SK-N-DZ (cell line): ENCODE measurements at places on chromosomes 5 and 9.
A peak's percentile ranks its signal among the peaks of the same experiment; 100 is the strongest.

DNA sequence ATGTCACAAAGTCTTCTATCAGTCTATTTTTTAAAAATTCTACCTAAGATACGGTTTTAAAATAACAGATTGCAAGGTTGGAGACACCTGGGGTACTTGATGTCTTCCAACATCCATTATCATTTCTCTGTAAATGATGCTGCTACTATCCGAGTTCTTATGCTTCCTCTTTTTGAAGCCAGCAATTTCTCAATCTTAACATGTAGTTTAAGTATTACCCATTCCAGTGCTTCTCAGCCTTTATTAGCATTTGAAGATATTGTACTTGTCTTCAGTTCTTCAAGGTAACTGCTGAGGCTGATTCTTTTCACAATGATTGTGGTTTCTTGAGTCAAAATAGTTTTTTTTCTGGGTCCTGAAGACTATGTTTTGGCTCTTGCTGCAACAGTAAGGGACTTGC lies 96.4 kb upstream of the SELENOP start:
- DNase-seq, result no peak

- no peak for DNase-seq
These were observed 72.2 kb downstream of the MED27 start for GRCh38 chr9:132007371-132008025.

- no peak for DNase-seq
These were observed 26.0 kb downstream of the JAKMIP2 start for GRCh38 chr5:147756566-147756965.

DNA sequence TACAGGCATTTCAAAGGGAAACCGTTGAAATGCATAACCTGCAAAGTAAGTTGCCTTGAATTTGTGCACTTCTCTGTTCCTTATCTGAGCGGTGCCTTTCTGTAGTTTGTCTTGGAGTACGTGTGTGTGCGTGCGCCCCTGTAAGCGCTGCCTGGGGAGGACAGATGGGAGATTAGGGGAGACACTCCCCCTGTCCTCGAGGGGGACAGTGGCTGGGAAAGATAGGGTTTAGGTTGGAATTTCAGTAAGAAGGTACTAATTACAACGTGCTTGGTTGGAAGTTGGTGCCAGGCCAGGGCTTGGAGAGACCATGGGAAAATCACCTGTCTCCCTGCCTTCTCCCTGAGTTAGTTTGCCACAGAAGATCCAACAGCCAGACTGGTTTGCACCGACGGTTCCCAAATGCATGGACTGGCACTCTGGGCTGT lies 73.2 kb downstream of the PIK3R1 start:
- DNase-seq, result no peak

DNA sequence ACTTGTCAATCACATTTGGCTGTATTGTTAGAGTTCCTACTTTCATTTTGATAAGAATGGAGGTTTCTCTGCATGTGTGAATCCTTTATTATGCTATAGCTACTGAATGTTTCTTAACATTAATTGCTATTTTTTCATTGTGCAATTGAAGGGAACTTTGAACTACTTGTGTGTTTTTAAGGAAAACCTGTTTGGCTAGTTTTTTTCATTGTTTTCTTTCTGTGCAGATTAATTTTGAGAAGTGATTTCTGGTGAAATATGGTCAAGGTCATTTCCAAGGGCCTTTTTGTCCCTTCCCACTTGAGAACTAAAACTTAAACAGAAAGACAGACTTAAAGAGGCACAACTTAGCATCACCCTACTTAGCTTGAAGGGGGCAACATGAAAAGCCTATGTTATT lies 1309.2 kb upstream of the WWC1 start:
- DNase-seq, result no peak

DNA sequence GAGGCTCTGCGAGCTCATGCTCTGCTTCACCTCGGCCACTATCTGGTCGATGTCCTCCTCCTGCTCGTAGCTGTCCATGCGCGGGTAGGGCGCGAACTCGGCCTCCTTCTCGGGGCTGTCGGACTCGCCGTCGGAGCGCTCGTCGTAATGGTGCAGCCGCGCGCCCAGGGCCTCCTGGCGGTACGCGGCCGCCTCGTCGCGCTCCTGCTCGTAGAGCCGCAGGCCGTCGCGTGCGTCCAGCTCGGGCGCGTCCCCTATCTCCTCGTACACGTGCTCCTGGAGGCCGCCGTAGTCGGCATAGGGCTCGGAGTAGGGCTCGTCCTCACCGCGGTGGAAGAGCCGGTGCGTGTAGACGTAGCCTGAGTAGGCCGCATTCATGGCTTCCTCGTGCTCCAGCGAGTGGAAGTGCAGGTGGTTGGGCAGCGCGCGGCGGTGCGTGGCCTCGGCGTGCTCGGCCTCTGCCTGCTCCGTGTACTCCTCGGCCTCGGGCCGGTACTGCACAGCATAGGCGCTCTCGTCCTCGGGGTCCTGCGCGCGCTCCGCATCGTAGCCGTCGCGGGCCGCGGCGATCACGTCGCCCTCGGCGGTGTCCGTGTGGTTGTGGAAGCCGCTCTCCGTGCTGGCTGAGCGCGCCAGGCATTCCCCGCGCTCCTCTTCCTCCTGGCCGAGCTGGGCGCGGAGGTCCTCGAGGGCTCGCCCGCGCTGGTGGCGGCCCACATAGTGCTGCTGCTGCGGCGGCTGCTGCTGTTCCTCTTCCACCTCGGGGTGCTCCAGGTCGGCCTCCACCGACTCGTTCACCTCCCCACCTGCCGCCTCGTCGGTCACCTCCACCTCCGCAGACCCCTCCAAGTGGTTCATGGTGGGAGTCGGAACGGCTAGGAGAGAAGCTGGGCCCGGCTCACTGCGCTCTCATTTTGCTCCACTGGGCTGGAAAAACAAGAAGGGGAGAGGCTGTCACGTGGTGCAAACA lies 155.5 kb downstream of the APBA1 start:
- no peak for DNase-seq

DNA sequence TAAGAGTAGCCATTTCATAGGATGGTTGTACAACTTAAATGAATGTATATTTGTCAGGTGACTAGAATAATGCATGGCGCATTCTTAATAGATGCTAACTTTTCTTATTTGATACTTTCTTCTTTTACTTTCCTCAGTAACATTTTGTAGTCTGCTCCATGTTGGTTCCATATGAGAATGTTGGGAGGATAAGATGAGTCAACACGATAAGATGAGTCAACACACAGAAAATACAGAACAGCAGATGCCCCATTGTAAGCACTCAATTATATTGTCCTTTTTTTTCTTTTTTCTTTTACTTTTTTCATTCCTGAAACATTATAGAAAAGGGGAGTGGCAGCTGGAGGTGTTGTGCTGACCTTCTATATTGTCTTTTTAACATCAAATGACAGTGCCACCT lies 92.3 kb upstream of the SPATA31C2 start:
- DNase-seq, result no peak

DNA sequence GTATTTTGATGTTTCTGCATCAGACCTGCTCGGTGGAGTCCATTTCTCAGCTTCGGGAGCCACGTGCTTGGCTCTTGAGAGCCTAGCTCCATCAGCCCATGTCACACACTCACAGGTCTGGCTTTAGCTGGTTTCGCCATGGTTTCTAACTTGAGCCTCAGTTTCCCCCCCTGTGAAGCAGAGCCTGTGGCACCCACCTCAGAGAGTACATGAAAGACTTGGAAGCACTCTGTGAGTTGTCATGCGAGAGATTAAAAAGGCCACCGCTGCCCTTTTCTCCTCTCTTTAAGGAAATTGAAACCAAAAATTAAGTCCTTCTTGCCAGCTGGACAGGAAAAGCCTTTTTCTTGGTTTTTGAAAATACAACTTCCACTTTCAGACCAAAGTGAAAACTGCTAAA lies 8.8 kb downstream of the TENT4A start:
- DNase-seq, result no peak

DNA sequence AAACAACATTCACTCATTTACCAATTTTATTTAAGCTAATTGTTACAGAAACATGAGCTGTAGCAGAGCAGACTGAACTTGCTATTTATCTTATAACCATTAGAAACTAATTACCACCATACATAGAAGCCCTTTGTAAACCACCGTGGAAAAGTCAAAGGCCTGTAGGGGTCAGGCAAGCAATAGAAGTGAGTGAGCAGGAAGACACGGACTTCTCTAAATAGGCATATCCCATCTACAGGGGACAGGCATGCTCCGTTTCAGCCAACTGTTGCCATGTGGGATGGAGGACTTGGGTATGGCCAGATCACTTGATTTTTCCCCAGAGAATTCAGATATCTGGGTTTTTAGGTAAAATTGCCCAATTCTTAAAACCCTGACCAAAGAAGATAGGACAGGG lies 44.8 kb downstream of the PRRC1 start:
- peak; percentile 17 for DNase-seq

DNA sequence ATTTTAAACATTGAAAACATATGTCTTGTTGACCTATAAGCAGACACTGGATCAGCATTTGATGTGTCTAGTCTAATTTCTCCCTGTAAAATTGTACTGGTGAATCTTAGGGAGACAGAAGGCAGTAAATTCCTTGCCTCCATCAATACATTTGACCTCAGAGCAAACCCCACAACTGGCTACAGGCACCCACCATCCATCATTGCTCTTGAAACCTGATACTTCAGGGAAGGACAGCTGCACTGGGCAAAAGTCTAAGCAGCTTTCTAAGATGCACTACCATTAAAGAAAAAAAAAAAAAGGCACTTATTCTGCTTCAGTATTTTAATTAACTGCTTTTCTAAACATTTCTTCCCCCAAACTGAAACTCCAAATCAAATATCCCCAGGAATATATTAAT lies 1051.3 kb upstream of the DMAC1 start:
- peak; percentile 54 for DNase-seq

GRCh38 chr9:77946296-77946695 lies 85.3 kb downstream of the GNAQ start:
- no peak for DNase-seq

- DNase-seq, result no peak
These were observed 71.5 kb upstream of the GPBP1 start for GRCh38 chr5:57102189-57102904.

DNA sequence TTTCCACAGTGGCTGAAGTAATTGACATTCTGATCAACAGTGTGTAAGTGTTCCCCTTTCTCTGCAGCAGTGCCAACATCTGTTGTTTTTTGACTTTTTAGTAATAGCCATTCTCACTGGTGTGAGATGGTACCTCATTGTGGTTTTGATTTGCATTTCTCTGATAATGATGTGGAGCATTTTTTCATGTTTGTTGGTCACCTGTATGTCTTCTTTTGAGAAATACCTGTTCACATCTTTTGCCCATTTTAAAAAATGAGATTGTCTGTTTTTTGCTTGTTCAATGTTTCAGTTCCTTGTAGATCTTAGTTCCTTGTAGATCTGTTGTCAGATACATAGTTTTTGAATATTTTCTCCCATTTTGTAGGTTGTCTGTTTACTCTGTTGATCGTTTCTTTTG lies 162.5 kb upstream of the PITX1 start:
- DNase-seq, result no peak

DNA sequence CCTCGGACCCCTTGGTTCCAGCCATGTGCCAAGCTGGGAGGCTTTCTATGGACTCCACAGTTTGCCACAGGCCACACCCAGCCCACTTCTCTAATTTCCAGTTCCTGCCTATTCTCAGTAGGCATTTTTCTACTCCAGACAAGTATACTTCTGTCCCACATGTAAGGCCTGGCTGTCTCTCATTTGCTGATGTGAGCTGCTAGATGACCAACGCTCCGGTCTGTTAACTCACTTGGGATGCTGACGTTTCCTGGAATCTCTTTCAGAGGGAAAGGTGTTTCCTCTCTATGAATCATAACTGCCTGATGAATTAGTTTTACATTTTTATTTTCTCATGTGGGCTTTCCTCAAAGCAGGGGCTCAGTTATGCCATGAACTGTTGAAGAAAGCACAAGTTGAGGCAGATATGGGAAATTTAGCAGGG lies 36.3 kb downstream of the ERGIC1 start:
- no peak for DNase-seq

DNA sequence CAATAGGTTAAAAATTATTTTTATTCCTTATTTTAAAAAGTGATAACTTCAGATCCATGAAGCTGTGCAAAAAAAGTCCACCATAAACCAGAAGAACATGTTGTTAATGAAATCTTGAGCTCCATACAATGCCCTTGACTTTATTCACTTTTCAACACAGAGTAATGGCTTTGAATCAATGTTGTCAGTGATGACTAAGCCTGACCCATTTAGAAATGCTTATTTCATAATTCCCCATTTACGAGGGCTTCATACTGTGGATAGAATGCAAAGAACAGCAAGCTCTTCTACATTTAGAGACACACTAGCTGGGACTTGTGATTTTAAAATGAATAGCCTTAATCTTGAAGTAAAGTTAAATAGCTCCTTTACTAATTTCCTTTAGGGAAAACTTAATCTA lies 25.7 kb upstream of the IL9 start:
- no peak for DNase-seq

GRCh38 chr5:40736103-40736875 lies 19.5 kb downstream of the TTC33 start:
- peak; percentile 23 for DNase-seq

GRCh38 chr5:82586181-82586580 lies 308.0 kb upstream of the RPS23 start:
- DNase-seq, result no peak

GRCh38 chr9:93654351-93654961 lies 78.1 kb downstream of the PHF2 start:
- no peak for DNase-seq

DNA sequence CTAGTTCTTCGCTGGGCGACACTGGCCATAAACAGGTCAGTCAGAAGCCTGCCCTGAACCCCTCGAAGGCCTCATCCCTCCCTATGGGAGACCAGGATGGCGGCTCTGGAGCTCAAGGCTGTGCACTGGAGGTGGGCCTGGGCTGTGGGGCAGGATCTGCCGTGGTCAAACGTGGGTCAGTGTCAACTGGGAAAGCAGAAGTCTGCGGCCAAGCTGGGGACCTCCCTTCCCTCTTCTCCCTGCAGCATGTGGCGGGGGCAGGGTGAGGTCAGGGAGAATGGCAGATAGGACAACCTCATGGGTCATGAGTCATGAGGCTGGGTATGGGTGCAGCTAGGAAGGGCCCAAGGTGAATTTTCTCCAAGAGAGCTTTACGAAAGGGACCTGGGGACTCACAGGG lies 132.9 kb downstream of the RXRA start:
- DNase-seq, result no peak

GRCh38 chr5:76682387-76682786 lies 33.5 kb upstream of the F2R start:
- DNase-seq, result no peak

GRCh38 chr9:133419005-133419404 lies 1.2 kb upstream of the REXO4 start:
- no peak for DNase-seq

DNA sequence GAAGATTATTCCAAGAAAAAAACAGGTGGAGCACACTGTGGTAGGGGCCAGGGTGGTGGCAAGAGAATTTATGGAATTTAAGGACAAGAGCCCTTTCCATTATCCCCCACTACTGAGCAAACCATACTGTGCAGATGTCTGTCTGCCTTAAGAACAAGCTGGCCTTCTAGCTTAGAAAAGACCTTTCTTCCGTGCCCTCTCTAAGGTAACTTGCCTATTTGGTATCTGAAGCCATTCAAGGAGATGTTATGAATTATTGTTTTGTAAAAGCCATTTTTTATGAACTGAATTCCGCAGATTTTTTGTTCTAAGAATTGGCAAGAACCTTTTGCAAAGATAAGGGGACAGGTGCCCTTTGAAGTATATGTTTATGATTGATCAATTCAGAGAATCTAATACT lies 20.9 kb downstream of the GRAMD2B start:
- DNase-seq, result no peak

- no peak for DNase-seq
These were observed 507.3 kb upstream of the TYRP1 start for GRCh38 chr9:12185856-12186255.
